ENCODE measurements at places on chromosomes 4 and X. TPM values are rescaled to one million over a fixed set of nuclear protein-coding genes. Genes with fewer than 3 reads are reported as not detected.

Gene TLR6
- 2.0 TPM for total RNA-seq

Gene CSN1S1
- not detected for total RNA-seq

Gene SPANXA2
- total RNA-seq: not detected

Gene CLDN22
- total RNA-seq: not detected

Gene CORIN
- 2.0 TPM for total RNA-seq

Gene TENM3
- 1.0 TPM for total RNA-seq

Gene MAPK10
- 43.7 TPM for total RNA-seq

Gene MAGEA10
- total RNA-seq: not detected

Gene FMR1
- total RNA-seq: 9.3 TPM

Gene GAGE12F
- not detected for total RNA-seq
